CD4-positive, alpha-beta T cell treated with Interleukin-10 for 1 hour (primary cell): ENCODE measurements at places on chromosomes 3 and 15.

DNA sequence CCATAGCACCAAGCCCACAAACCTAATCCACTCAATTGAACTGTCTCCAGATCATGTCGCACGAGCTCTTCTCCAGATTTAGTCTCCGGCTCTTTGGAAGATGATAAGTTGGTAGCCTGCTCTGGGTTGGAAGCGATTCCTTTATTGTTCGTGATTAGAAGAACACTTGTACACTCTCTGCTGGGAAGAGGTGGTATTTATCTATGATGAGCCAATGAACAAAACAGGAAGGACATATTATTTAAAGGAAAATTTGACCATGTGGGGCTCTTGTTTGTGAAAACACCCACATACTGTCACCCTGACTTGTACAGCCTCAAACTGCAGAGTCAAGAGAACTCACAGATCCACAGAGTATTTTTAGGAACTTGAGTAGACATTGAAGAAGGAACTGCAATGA is 54.4 kb downstream of the MYZAP start:
- no peak for DNase-seq

- no peak for DNase-seq
Observed at GRCh38 chr3:95312650-95313049, 1249.8 kb downstream of the NSUN3 start.

DNA sequence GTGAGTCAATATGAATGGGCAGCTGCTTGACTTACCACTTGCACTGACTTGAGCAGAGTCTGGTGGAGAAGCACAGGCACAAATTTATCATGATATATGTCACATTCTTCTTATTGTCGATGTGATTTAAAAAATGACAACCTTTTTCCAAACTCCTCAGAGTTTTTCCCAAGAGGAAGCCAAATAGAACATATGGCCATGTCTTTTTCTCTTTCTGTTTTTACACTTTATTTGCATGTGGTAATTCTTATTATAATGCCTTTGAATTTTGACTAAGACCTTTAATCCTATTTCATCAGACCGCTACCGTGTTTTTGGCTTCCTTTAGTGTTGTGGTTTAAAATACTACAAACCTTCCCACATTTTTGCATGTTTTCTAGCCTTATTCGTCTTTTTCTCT is 666.2 kb downstream of the PDCD6IP start:
- DNase-seq = no peak

GRCh38 chr3:43734685-43735084 is 43.9 kb downstream of the ABHD5 start:
- DNase-seq = no peak

DNA sequence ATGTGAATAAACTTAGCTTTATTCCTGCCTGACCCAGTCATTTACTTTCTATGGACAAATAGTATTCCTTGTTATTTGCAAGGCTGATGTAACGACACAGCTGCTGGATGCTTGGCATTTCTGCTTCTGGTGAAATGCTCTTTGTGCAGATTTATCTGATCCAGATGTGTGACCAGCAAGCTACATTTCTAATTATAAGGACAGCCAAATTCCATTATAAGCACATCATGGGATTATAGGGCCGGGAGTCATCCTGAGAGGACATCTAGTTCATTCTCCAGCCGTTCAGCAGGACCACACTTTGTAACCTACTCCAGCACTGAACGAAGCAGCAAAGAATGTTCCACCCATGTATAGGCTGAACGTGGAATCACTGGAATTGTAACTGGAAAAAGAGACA is 42.9 kb downstream of the FNDC3B start:
- no peak for DNase-seq

DNA sequence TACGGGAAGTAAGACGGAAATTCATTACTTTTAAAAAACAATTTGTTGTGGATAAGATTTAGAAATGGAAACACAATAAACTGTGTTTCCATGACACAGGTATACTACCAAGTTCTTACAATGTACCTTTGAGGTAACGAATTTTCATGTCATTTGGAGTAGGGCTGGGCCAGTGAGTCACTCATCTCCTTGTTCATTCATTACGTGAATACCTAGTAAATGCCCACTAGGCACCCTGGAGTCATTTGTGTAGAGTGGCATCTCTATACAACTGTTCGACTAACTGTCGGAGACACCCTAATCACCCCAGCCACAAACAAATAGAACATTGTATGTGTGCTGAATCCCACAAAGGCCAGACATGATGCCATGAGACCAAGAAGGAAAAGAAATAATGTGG is 94.8 kb downstream of the IGF1R start:
- no peak for DNase-seq

GRCh38 chr3:33722626-33723370 is 4.7 kb upstream of the CLASP2 start:
- DNase-seq = no peak

- DNase-seq = peak; percentile 10
Observed at GRCh38 chr15:70308011-70308734, 210.5 kb upstream of the TLE3 start.

GRCh38 chr3:76245073-76245472 is 459.7 kb upstream of the ZNF717 start:
- DNase-seq = no peak

- no peak for DNase-seq
Observed at GRCh38 chr3:160159341-160159740, 65.9 kb upstream of the C3orf80 start.

DNA sequence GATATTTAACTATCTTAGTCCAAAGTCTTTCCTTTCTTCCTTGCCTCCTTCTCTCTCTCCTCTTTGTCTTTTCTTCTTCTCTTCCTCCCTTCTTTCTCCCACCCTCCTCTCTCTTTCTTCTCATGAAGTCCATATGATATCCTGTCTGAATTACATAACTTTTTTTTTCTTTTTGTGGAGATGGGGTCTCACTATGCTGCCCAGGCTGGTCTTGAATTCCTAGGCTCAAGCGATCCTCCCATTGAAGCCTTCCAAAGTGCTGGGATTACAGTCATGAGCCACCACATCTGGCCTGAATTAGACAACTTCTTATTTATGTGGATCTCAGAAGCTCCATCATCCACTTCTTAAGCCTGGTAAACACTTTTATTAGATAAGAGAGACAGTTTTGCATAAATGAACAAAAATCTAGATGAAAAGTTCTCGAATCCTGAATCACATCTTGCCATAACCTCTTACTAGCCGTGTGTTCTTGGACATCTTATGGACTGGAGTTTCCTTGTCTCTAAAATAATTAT is 206.5 kb downstream of the LPP start:
- DNase-seq = no peak
